ENCODE measurements at places on chromosomes 5 and 9.

- no peak for DNase-seq
Measured at GRCh38 chr9:128885798-128886197, 3.9 kb downstream of the LRRC8A start.

- DNase-seq = no peak
Measured at GRCh38 chr5:79011219-79011836, 26.2 kb upstream of the ARSB start.

DNA sequence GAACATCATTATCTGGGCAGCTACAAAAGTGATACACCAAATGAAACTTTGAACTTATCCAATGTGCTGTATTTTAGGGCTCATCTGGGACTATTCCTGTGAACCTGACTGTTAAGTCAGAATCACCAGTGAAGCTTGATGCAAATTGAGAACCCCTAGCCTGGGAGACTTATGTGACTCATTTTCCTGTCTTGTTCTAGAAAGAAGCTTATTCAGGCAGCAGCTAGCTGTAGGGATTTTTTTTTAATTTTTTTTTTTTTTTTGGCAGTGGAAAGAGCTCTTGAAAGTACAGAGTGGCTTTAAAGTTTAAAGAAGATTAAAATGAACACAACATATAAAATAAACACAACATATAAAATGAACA, 81.1 kb upstream of the TNFAIP8 start:
- DNase-seq = no peak

- no peak for DNase-seq
Measured at GRCh38 chr5:84564321-84565075, 179.8 kb upstream of the EDIL3 start.

- DNase-seq = no peak
Measured at GRCh38 chr5:39426051-39426745, 1.4 kb upstream of the DAB2 start.

DNA sequence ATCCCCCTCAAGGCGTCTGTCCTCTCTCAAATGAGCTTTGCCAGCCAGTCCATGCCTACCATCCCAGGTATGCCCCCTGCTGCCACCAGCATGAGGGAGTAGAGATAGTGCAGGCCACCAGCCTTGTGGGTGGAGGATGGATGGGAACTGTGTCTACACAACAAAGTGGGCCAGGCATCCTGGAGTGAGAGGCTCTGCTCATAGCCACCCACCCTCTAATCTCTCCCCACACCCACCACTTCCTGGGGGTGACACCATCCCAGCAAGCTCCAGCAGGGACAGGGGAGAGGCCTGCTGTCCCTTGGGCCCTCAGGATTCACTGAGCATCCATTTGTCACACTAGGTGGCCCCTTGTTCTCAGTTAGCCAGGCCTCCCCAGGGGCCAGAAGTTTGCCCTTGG, 25.5 kb upstream of the FOXI1 start:
- no peak for DNase-seq

- DNase-seq = no peak
Measured at GRCh38 chr9:89746385-89747116, 141.7 kb downstream of the GADD45G start.

GRCh38 chr5:176943816-176944215, 44.7 kb upstream of the HK3 start:
- no peak for DNase-seq

DNA sequence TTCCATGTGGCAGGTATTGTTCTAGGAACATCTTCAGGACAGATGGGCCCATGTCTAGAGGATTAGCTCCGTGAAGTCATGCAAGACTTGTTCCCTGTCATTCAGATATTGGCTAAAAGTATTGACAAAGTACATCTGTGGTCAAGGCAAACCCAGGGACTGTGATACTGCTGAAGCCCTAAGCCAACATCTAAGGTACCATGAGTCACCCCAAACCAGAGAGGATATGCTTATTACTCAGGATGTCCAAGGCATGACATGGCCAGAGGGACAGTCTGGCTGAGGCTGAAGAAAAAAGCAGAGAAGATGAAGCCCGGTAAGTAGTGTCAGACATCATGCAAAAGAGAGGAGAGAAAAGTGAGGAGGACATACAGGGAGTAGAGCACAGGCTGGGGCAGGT, 31.0 kb downstream of the HMHB1 start:
- no peak for DNase-seq

GRCh38 chr5:124088289-124089032, 576.5 kb downstream of the CSNK1G3 start:
- DNase-seq = no peak

GRCh38 chr5:10235350-10235749, 14.3 kb downstream of the ATPSCKMT start:
- no peak for DNase-seq

DNA sequence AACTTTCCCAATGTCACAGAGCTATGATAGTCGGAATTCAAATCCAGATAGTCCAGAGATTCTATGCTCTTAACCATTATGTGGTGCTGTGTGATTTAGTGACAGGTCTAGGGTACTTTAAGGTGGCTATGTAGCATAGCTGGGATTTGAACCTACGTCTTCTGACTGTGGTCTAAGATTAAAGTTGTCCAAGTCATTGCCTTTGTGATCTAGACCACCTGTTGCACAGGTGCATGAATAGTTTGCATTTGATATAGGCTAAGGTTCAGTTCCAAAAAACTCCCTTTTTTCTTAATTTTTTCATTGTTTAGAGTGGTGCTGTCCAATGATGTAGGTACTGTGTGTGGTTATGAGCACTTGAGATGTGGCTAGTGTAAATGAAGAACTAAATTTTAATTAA, 2.5 kb downstream of the PAIP2 start:
- no peak for DNase-seq

DNA sequence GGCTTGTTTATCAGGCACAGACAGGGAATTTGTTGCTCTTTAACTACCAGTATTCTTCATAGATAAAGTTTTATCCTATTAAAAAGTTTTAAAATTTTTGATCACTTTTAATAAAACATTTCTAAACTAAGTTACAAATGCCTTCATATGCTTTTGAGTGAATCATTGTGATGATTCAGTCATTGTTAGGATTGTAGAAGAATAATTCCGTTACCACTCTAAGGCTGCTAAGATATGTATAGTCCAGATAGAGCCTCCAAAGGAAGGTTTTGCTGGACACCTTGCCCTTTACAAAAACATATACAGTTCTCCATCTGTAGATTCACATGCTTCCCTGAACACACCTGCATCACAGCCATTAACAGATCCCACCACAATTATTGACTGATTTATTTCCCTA, 233.7 kb downstream of the SPOCK1 start:
- DNase-seq = no peak

- no peak for DNase-seq
Measured at GRCh38 chr5:123598028-123598689, 86.2 kb downstream of the CSNK1G3 start.

DNA sequence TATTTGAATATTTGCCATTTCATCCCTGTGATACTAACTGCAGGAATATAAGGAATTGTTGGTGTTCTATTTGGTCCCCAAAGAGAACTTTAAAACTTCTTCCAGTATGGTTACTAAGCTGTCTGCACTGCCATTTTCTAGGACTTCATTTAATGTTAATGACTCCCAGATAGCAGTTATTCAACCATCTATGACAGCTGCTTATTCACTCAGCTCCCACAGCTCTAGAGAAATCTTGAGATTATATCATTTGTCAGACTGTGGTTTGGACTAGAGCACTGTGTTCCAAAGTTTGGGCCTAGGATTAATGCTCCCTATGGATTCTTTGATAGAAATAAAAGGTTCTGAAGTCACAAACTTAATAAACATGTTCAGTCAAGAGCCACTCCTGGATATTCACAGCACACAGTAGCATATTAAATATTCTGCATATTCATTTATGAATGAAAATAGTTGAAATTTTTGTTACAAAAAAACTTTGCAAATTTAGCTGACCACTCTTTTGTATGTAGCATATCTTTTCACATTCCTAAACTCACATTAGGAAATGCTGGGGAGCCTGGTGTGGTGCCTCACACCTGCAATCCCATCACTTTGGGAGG, 173.7 kb downstream of the NFIB start:
- DNase-seq = no peak

DNA sequence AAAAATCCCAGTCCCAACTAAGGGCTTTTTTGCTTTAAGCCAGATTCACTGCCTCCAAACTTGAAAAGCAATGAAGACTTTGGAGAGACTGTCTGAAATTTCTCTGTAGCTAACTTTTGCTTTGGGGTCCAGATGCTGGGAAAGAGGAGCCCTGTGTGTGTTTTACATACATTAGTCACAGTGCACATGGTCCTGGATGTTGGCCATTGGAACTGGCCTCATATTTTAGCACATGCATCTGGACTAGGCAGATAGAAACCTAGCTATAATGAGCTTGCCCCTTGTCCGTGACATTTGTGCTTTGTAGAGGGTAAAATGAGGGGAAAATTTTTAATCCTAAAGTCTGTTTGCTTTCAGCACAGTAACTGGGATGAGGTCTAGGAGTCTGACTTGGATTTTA, 421.7 kb downstream of the CDK5RAP2 start:
- DNase-seq = no peak

DNA sequence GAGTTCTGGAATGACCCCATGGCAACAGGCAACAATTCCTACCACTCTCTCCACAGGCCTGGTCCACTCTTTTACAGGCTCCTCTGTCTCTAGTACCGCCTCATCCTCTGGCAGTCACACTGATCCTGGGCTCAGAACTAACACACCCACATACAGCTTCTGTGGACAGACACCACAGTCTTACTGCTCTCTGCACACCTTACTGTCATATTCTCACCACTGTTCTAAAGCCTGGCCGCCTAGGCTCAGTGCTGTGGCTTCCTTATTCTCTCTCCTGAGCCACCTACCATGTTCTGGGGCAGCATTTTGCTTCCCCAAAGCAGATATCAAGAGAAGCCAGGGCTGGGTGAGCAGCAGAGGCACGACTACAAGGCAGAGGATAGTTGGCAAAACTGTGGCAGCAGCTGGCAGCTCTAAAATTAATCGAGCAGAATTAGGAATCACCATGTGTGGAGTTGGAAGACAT, 14.8 kb downstream of the REEP5 start:
- no peak for DNase-seq

DNA sequence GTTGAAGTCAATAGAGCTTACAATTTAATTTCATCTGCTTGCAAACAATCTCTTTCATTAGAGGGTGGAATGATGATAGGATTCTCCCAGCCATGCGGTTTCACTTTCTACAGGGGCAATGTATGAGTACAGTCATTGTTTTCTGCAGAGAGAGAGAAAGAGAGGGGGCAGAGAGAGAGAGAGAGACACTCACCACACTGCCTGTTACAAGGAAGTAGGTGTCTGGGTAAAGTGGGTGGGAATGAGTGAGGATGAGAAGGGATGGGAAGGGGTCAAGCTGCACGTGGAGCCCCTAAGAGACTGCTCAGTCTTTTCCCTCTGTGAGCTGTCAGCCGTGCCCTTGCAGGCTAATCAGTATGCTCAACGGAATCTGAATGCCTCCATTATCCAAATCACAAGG, 454.3 kb downstream of the KDM4C start:
- DNase-seq = no peak

DNA sequence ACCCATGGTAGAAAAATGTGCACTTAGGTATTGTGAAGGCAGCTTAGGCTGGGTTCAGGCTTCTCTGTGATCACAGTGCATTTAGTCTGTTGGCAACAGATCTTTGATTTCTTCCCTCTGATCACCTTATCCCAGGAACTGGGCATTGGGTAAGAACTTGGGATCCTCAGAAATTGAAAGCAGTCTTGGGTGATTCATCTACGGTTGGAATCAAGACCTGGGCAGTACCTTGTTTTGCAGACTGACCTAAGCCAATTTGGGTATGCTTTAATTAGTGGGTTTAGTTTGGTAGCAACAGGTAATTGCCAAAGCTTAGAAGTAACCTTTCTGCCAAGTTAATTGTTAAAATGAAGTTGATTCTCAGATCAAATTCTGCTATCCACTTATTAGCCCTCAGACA, 17.8 kb downstream of the ENTREP1 start:
- no peak for DNase-seq

- no peak for DNase-seq
Measured at GRCh38 chr9:77020413-77021290, 1.2 kb downstream of the FOXB2 start.

- DNase-seq = no peak
Measured at GRCh38 chr5:33212439-33212838, 228.3 kb upstream of the TARS1 start.

- no peak for DNase-seq
Measured at GRCh38 chr5:93342563-93343061, 238.4 kb downstream of the NR2F1-AS1 start.

DNA sequence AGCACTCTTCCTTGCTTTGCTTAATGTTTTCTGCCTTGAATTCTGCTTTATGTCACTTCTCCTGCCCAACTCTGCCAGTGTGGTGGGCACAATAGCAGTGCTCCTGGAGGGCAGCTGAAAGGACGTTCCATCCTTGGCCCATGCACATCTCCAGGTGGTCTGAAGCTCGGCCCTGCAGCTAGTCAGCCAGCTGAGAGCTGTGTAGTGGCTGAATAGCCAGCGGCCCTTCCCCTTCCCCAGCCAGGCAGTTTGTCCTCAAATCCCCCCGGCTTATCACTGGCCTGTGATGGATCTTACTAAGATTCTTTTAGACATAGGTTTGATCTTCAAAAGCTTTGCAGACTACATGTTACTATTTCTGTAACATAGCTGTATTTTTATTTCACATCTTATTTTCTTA, 42.7 kb upstream of the ANGPTL2 start:
- DNase-seq = no peak

- no peak for DNase-seq
Measured at GRCh38 chr9:93907551-93908199, 47.5 kb downstream of the BARX1 start.

GRCh38 chr5:43687275-43687674, 84.3 kb downstream of the NNT start:
- no peak for DNase-seq

GRCh38 chr9:71693607-71694006, 74.7 kb downstream of the CEMIP2 start:
- no peak for DNase-seq
